HS-27A (cell line): ENCODE measurements at places on chromosomes 5 and 9.

DNA sequence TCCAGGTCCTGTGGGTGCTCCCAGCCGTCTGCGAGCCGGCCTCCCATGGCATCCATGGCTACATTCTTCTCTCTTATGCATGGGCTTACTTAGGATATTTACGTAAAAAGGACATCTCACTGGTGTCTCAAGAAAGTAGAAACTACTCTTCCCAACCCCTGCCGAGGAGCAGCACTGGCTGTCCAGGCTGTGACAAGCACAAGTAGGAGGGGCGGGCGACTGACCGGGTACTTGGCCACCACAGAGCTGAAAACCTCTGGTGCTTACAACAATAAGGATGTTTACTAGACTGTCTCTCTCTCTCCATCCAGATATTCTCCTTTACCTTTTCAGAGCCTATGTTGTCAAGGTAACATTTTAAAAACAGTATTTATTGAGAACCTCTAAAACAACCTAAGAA, 56.3 kb upstream of the TBC1D9B start:
- DNase-seq, result no peak

- no peak for DNase-seq
Measured at GRCh38 chr5:152711801-152712388, 306.8 kb upstream of the NMUR2 start.

DNA sequence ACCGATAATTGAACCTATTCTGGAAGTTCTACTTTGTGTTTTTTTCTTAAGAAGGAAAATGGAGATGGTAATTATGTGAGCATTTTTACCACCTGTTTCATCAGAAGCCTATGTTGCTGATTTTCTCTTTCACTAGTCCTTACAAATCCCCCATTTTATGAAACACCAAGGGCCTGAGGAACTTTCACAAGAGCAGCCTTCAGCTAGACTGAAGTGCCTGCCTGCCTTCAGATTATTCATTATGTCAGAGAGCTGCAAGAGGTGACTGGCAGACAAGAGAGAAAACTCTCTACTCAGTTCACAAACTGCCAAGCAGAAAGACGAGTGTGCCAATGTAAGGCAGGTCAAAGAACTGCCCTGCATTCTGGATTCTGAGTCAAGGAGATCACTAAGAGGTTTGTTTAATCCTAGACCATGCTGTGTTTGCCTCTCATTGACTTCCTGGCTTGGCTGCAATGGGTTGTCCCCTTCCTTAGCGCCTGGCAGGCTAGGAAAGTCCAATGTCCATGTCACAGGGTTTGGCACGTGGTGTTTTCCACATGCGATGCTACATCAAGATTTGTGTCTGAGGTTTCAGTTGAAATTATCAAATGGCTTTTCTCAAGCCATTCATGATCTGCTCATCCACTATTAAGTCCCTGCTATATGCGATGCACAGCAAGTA, 143.3 kb downstream of the CDC42SE2 start:
- DNase-seq, result no peak

- no peak for DNase-seq
Measured at GRCh38 chr9:79377339-79377855, 194.4 kb upstream of the TLE4 start.

DNA sequence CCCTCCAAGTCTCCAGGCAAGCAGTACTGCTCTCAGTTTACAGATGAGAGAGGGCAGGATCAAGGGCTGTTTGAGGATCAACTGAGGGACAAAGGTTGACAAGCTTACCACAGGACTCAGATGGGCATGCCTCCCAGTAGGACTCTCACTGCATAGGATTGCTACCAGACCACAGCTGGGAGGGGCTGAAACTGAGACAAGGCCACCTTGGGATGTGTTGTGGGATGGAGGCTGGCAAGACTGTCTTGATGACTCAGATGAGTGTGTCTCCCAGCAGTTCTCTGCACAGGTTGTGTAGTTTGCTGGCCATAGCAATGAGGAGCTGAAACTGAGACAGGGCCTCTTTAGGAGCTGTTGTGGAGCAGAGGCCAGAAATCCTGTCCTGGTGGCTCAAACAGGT, 222.2 kb upstream of the IRX1 start:
- DNase-seq, result no peak

DNA sequence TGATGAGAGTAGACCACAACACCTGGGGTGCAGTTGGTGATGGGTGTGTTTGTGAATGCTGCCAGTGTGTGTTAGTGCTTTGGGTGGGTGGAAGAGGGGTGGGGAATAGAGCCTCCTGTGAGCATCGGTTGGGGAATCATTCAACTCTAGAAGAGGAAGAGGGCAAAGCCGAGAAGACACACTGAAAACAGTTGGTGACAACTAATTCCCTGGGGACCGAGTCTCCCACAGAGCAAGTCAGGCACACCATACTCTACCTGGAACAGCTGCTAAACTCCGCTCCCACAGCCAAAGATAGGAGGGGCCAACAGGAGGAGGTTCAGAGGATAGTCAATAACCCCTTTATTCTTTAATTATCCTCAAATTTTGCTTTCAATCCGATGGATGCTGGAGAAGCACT, 1.6 kb upstream of the ARHGEF39 start:
- no peak for DNase-seq

DNA sequence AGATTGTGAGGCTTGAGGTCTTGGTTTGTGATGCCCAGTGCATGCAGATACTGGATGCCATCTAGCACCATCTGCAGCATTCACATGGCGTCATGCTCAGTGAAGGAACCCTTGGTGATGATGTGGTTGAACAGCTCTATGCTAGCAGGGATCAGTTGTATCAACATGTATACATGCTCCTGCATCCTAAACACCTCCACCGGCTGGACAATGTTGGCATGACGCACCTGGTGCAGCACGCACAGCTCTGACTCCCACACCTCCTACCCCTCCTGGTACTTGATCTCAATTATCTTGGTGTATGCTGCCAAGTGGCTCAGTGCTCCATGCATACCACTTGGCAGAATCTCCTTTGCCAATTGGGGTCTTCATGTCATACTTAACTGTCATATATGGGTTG, 49.1 kb downstream of the MTREX start:
- DNase-seq, result no peak

DNA sequence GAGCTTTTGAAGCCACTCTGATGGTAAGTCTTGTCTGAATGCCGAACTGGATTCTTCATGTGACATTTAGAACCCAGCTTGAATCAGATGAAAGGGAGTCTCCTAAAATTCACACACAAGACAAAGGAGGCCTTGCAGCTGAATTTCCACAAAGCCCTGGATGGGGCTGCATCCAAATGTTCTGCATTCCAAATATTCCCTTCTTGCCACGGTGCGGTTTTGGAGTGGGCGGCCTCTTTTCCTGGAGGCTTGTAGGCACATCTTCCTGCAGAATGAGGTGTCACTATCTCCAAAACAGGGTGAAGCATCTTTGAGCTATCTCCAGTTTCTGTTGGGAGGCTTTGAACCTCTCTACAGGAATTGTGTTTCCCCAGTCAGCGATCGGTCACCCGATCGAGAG, 342.7 kb downstream of the ARHGEF28 start:
- DNase-seq, result no peak

DNA sequence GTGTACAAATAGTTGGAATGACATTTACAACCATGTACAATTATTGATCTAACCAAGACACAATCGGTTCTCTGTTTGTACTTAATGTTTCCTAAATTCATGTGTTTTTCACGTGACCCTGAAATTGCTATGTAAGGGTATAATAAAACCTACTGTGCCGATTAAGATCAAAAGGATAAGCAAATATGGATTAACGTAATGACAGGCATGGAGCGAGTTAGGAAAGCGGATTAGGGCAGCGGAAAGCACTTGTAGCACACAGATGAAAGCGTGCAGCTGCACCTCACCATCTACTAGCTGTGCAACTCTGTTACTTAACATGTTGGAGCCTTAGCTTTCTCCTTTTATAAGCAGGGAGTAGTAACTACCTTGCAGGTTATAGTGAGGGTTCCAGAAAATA, 38.3 kb upstream of the ZFYVE16 start:
- no peak for DNase-seq

- DNase-seq, result no peak
Measured at GRCh38 chr5:133611357-133612248, 738 bp downstream of the FSTL4 start.

GRCh38 chr9:100581661-100582060, 3.8 kb downstream of the CAVIN4 start:
- DNase-seq, result no peak

DNA sequence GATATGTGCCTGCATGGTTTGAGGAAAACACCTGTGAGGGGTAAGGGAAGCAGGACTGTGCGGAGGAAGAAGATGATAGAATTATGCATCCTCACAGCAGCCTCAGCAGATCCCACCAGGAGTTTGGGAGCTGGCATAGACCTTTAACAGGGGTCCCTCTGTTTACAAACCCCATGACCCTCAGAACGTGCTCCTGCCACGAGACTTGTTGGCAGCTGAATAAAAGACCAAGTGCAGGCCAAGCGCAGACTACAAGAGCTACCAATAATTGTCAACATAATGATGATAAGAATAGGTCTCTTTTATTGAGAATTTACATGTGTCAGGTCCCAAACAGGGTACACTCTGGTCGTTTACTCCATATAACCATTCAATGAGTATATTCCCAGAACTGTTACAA, 236.0 kb downstream of the MED10 start:
- DNase-seq, result no peak

- no peak for DNase-seq
Measured at GRCh38 chr9:123267481-123268198, 746 bp downstream of the STRBP start.

DNA sequence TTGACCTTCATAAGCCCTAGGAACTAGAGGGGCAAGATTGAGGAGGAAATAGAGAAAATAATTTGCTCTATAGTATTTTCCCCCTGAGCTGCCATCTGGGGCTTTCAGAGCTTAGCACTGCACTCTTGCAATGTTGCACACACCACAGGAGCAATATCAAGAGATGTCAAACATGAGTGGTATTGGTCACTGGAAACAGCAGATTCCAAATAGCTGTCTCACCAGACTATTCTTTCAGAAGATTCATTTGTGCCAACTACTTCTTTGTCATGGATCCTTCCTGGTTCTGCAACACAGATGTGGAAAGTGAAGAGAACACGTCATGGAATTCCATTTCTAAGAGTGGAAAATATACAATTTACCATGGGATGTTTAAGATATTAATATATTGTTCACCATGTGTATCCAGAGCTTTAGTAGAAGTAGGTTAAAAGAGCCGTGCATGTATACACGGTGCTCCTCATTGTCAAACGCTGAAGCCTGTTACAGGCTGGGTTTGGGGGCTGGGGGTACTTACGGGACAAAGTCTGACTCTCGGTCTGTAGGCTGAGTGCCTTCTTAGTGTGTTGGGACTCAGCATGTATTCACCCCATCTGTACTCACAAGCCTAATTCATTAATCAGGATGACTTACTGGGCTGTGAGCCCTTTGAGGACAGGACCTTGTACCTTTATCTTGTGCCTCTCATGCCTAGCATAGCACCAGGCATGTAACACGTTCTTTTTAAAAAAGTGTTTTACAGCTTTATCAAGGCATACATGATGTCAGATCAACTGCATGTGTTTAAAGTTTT, 31.4 kb upstream of the GDNF start:
- no peak for DNase-seq

DNA sequence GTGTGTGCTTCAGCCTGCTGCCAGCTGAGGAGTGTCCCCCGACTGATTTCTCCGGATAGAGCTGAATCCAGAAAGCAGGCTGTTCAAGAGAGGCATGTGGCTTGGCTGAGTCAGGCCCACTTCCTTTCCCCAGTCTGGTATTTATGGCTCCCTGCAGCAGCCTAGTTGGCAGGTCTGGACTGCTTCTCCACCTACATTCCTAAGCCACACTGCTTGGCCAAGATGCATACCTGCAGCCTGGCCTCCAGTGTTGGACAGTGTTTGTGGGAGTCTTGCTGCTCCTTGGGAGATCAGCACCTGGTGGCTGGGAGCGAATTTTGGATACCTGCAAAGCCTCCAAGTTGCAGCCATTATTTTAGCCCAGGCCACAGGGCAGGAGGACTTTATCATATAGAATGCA, 670.8 kb downstream of the ACTL7B start:
- no peak for DNase-seq

DNA sequence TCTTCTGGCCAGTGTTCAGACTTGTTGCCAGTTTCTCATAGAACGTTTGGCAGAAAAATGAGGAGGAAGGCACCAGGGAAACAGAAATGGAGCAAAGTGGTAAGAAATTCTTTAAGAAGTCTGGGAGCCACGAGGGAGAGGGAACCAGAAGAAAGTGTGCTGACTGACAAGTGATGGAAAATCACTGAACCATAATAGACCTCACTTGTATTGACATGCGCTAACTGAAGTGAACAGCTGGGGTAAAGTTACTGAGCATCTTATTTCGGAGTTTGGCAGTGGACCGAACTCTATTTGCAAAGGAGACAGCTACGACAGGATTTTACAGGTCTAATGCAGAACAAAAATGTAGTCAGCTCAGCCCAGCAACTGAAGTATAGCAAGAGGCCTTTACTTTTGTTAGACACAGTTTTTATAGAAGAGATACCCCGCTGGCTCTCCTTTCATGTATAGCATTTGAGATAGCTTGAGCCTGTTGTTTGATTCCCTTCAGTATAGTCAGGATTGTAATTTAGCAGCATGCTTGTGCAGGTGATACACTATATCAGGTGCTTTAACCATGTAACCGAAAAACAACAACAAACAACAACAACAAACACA, 53.6 kb downstream of the HMHB1 start:
- DNase-seq, result no peak

DNA sequence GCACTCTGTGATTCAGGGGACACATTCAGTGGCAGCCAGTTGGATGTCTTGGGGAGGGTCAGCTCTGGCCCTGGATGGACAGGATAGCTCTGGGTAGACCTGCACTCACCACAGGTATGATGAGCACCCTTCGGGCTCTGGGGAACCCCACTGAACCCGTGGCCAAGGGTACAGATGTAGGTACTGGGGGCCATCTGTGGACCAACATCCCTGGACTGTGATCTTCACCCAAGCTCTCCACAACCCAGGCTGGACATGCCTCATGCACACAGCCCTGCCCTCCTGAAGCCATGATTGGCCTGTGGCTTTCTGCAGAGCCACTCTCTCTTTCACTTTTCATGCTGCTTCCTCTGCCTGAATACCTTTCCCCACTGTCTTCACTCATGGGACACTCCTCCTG, 15.6 kb upstream of the ACSL6 start:
- DNase-seq, result no peak

GRCh38 chr5:57503433-57503832, 20.8 kb upstream of the ACTBL2 start:
- DNase-seq, result no peak

- no peak for DNase-seq
Measured at GRCh38 chr9:136648751-136649150, 14.0 kb upstream of the EGFL7 start.

DNA sequence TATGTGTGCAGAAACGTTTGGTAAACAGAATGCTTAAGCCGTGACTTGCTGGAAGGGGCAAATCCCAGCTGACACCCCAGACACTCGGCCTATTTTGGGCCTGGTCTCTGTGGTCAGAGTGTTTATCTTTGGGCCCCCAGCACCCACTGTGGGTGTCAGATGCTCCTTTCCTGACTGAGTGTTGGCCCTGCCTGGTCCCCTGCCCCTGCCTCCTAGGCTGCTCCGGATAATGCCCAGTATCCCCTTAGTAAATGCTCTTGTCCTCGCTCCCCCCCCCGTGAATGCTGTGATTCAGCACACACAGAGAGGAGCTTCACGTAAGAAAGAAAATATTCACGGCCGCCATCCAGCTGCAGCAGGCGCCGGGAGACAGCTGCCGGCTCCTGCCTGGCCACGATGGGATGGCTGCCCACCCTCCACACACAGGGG, 11.3 kb upstream of the ANGPTL2 start:
- no peak for DNase-seq

GRCh38 chr5:143130613-143131305, 272.7 kb downstream of the NR3C1 start:
- DNase-seq, result no peak
